ENCODE measurements at places on chromosomes 2 and 18.

- no peak for DNase-seq
These were observed 156.6 kb downstream of the TANC1 start for GRCh38 chr2:159124931-159125467.

- no peak for DNase-seq
These were observed 269.4 kb upstream of the CHAC2 start for GRCh38 chr2:53498210-53498609.

GRCh38 chr2:190979906-190980629 is 33.9 kb downstream of the STAT1 start:
- DNase-seq = peak; percentile 32

DNA sequence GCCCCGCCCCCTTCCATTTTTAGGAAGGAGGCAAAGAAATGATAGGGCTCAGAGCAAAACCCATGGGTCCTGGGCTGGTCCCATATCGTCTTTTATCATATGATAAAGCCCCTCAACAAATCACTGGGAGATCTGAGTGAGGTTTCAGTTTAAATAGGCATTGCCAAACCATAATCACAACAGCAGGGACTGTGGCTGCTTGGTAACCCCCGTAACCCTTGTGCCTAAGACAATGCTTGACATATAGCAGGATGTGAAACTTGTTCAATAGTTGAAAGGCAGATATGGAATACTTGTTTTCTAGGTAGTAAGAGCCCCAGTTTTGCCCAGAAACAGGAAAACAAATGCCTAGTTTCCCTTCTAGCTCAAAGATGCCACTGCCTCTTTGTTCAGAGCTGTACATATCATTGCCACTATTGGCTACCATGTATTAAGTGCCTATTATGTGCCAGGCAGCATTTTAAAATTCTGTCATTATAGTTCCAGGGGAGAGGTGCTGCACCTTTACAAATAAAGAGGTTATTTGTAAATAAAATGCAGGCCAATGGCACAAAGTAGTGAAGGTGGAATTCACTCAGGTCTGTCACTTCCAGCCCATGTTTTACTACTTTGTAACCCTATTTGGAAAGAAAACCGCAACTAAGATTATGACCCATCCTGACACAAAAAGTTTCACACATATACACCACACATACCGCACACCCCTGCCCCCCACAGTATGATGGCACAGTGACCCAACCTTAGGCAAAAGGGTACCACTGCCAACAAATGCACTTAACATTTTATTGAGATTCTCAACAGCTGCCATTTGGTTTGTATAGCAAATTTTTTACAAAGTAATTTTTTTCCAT is 14.2 kb downstream of the NAGK start:
- DNase-seq = no peak

DNA sequence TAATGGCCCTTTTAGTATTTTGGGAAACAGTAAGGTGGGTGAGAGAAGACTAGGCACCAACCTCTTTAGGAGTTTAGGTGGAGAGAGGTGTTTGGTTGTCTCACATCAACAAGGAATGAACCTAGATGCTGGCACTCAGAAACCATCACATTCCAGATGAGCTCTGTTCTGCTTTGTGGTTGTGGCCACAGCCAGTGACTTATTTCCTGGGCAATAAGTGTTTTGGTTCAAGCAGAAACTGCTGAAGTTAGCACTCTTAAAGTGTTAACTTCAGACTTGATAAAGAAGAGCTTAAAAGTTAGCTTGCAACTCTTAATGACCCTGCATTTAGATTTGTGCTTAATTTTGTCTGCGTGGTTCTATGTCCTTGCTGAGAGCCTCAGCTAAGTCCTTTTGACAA is 929.2 kb downstream of the SLC4A3 start:
- no peak for DNase-seq

DNA sequence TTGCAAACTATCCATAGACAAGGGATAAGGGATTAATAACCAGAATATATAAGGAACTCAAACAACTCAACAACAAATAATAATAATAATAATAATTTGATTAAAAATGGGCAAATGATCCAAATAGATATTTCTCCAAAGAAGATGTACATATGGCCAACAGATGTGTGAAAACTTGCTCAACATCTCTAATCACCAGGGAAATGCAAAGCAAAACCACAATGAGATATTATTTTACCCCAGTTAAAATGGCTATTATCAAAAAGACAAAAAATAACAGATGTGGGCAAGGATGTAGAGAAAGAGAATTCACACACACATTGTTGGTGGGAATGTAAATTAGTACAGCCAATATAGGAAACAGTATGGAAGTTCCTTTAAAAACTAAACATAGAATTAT is 26.9 kb downstream of the DNAH7 start:
- no peak for DNase-seq

DNA sequence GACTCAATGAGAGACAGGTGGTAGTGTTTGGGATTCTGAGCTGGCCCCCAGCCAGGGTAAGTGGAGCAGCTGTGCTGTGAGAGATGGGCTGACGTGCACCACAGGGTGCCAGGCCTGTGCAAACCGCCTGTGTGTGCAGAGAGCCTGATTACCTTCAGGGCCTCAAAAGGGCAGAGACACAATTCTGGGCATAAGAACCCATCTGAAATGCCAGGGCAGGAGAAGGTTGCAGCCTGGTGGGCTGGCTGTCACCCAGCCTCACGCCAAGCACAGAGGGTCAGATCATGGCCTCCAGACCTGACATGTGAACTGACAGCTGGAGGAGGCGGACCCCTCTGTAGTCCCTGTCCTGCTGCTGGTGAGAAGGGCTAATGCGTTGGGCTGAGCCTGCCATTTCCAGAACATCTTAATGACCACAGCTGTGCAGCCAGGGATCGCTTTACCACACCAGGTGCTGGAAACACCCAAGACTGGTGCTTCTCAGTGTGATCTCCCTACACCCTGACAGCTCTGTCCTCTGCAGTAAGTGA is 100.9 kb downstream of the ARL4C start:
- no peak for DNase-seq

DNA sequence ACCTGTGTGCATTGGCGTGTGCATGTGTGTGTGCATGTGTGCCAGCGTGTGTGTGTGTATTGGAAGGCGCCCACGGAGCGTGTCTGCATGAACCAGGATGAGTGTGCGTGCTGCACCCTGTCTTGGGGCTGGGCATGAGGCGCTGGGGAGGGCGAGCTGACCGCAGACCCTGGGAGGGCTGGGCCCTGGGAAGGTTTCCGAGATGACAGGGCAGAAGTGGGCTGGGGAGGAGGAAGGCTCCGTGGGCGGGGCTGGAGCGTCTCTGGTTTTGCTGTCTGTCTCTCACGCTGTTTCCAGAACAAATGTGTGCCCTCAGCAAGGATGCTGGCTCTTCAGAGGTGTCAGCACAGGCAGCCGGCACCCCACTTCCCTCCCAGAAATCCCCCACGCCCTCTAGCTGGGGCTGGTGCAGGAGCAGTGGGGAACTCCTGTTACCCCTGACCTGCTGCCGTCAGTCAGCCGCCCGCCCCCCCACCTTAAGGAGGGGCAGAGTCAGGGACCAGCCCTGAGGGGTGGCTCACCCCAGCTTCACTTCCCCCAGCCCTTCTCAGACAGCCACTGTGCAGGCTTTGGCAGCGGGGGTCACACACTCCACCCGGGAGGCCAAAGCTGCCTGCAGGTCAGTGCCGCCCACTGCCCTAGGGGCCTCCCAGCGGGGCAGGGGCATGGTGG is at the start of gene GPR35:
TSS of gene GPR35 (plus strand) at position 531 of the 672 bp plus-strand sequence. CDS start 4,473 bp downstream, outside the sequence.
- DNase-seq = peak; percentile 19

DNA sequence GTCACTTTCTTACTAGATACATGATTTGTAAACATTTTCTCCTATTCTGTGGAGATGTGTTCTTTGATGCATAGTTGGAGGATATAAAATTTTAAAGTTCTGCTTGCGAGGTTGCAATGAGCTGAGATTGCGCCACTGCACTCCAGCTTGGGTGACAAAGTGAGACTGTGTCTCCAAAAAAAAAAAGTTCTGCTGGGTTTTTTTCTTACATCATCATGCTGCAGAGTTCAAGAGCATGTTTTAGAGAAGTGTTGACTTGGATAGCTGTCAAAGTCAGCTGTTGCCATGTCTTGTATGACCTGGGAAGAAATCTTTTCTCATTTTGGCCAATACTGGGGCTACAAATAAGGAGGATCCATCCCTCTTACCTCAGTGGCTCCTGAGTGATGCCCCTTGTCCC is 71.3 kb downstream of the UGGT1 start:
- DNase-seq = no peak

- no peak for DNase-seq
These were observed 26.1 kb upstream of the SALL3 start for GRCh38 chr18:78953566-78953965.

GRCh38 chr18:48059455-48060010 is 129.1 kb upstream of the SMAD2 start:
- DNase-seq = no peak

DNA sequence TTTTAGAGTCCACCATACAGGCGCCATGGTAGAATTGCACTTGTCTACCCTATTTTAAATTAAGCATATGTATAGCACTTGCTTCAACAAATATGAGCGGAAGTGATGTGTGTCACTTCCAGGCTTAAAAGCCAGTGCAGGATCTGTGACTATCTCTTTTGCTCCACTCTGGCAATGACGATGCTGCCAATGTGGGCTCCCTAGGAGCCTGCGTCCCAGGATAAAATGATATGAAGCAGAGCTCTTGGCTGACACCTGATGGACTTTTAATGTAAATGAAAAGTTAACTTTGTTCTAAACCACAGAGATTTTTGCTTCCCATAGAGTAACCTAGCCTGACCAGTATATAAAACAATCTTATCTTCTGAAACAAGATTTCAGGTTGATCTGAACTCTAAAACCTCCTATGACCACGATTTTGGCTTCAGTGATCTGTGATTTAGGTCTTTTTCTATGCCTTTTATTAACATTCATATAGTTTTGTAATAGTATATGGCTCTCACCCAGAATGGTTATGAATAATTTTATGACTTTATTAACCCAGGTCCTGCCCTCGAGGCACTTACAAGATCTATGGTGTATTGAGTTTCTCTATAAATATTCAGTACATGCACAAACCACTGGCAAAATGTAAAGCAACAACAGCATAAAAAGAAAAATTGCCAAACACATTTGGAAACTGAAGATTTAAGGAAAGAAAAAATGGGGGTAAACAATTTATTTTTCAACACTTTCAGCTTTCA is 422.5 kb upstream of the PIK3C3 start:
- DNase-seq = no peak

GRCh38 chr2:144010096-144010836 is 509.7 kb downstream of the ZEB2 start:
- no peak for DNase-seq

GRCh38 chr2:13335862-13336535 is 619.3 kb downstream of the TRIB2 start:
- no peak for DNase-seq

GRCh38 chr2:205658572-205658971 is 23.7 kb upstream of the NRP2 start:
- no peak for DNase-seq

- peak; percentile 66 for DNase-seq
These were observed 17.4 kb downstream of the XDH start for GRCh38 chr2:31397094-31397493.

GRCh38 chr2:219124381-219125110 is 36.1 kb downstream of the NHEJ1 start:
- DNase-seq = no peak

GRCh38 chr18:13909141-13909940 is 6.0 kb downstream of the MC2R start:
- no peak for DNase-seq

DNA sequence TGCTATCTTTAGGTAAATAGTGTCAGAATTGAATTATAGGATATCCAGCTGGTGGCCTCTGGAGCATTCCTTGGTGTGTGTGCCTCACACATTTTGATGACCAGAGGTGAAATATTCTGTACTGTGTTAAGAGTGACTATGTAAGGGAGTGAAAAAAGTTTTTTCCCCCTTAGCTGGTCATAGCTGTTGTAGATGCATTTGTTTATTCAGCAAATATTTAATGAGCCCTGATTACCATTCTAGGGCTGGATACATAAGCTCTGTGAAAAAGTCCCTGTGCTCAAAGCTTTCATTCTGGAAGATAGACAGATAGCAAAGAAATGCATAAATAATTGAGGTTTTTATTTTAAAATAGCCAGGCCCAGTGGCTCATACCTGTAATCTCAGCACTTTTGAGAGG is 10.9 kb downstream of the TTLL4 start:
- no peak for DNase-seq

- DNase-seq = no peak
These were observed 61.3 kb downstream of the MCFD2 start for GRCh38 chr2:46854260-46854659.

DNA sequence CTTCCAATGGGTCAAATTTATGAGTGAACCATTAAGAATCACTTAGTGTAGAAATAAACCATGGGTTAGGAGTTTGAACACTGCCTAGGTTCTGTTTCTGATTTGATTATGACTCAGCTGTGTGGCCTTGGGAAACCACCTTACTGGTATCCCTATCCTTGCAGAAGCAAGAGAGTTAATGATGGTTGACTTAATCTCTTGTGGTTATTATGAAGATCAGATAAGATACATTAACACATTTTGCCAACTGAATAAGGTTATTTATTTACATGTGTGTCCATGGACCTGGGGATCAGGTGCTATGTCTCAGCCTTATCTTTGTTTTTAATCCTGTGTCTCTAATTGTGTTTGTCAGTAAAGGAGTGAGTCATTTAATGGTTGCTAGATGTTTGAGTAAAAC is 5.4 kb upstream of the KCNJ13 start:
- no peak for DNase-seq

DNA sequence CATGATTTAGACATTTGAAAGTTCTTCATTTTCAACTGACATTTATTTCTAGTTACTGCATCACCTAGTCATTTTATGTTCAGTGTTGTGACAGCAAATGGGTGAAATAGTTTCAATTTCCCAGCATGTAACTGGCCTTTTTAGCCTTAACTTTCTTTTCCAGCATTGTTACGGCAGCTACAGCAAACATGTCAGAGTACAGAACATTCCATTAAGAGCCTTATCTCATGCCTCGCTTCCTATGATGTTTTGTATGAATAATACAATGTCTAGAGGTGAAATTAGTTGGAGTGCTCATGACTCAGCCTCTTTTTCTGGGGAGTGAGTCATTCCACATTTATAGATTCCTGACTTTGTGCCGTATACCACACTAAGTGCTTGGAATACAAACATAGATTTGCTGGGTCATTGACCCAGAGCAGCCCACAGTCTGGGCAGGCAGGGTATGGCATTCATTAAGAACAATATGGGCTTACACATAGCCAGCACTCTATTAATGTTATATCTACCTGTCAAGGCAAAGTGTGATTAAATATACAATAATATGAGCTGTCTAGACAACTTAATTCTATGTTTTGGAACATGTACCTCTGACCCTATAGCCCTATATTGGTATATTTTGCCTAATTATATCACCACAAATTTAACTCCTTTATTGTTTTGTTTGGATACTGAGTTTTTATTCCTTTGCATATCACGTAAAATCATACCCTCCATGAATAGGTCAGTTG is 72.2 kb downstream of the MAP2 start:
- no peak for DNase-seq

GRCh38 chr2:85255813-85256594 is 71.8 kb downstream of the TGOLN2 start:
- DNase-seq = no peak

- no peak for DNase-seq
These were observed 148.4 kb upstream of the ACVR2A start for GRCh38 chr2:147696426-147696825.

DNA sequence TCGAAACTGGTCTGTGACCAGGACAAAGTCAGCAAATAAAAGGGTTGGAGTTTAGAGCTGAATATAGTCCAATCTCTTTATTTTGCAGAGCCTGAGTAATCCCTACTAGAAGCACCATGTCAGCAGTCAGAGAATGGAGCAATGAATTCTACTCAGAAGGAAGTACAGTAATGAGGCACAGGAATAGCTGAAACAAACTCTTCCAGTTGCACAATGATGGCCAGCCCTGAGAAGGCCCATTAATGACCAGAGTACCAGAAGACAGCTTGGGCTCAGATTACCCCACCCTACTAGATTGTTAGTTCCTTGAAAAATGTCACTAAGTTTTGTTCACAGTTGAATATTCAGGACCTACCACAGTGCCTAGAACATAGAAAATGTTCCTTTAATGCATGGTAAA is 40.3 kb upstream of the SCG2 start:
- no peak for DNase-seq

All from psoas muscle (tissue), 8 donors.